ENCODE measurements at places on chromosomes 1 and 21. TPM values are rescaled to one million over a fixed set of nuclear protein-coding genes. Genes with fewer than 3 reads are reported as not detected.

SELP gene
- total RNA-seq = 9.3 TPM

KRTCAP2 gene
- 112 TPM for total RNA-seq

SPRR5 gene
- not detected for total RNA-seq

MYOG gene
- not detected for total RNA-seq

TNFSF18 gene
- 1.1 TPM for total RNA-seq

DNA sequence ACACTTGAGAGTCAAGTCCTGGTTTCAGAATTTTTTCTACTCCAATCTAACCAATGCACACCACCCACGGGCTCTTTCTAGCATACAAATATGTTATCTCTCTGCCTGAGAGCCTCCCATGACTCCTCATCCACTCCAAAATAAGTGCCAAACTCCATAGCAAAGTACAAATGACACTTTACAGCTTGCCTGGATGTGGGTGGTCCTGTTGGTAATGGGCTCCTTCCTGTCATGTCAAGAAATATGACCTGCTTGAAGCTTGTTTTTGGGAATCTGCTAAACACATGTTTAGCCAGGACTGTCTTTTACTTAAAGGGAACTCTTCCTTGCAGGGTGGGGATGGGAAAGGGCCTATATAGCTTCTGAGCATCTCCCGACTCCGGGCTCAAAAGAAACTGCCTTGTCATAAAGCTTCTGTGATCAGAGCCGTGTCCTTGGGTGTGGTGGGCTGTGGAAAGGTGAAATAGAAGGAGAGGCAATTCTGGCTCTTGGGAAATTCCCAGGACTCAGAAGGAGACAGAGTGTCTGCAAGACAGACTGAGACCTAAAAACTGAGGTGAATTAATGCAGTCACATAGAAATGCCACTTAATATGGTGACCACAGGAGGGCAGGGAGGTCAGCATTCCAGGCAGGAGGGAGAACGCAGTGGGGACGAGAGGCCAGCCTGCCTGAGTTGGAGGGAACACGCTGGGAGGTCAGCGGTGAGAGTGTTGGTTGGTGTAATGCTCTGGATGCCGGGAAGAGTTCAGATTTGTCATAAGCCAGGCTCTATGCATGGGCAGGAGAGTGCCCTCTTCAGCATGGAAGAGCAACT, 6.1 kb upstream of the IGFN1 start:
- H3K4me3 ChIP-seq = no peak overlapping the region
- H3K4me1 ChIP-seq = no peaks in the 10 kb centered on the region
- H3K27ac ChIP-seq = no peak overlapping the region
- no peak for DNase-seq

DNA sequence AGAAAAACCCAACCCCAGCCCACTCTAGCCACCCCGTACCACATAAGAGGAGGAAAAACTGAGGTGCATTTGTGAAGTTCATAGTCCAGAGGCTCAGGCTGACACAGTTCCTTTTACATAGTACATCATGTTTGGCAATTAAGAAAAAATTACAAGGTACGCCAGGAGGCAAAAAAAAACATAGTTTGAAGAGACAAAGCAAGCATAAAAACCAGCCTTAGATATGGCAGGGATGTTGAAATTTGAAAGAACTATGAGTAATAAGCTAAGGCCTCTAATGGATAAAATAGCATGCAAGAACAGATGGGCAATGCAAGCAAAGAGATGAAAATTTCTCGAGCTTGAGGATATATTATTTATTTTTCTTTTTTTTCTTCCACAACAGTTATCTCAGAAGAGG, 31.9 kb downstream of the MIXL1 start:
- H3K27me3 ChIP-seq = no peaks in the 10 kb centered on the region
- H3K36me3 ChIP-seq = no peaks in the 10 kb centered on the region
- DNase-seq = no peak
- H3K4me1 ChIP-seq = no peaks in the 10 kb centered on the region

- H3K27ac ChIP-seq = peak overlapping the region; percentile 66
- peak overlapping the region; percentile 74 for H3K4me3 ChIP-seq
- no peak for DNase-seq
- H3K27me3 ChIP-seq = no peaks in the 10 kb centered on the region
Observed at GRCh38 chr21:34884346-34884929, 164.7 kb downstream of the RUNX1 start.

DNA sequence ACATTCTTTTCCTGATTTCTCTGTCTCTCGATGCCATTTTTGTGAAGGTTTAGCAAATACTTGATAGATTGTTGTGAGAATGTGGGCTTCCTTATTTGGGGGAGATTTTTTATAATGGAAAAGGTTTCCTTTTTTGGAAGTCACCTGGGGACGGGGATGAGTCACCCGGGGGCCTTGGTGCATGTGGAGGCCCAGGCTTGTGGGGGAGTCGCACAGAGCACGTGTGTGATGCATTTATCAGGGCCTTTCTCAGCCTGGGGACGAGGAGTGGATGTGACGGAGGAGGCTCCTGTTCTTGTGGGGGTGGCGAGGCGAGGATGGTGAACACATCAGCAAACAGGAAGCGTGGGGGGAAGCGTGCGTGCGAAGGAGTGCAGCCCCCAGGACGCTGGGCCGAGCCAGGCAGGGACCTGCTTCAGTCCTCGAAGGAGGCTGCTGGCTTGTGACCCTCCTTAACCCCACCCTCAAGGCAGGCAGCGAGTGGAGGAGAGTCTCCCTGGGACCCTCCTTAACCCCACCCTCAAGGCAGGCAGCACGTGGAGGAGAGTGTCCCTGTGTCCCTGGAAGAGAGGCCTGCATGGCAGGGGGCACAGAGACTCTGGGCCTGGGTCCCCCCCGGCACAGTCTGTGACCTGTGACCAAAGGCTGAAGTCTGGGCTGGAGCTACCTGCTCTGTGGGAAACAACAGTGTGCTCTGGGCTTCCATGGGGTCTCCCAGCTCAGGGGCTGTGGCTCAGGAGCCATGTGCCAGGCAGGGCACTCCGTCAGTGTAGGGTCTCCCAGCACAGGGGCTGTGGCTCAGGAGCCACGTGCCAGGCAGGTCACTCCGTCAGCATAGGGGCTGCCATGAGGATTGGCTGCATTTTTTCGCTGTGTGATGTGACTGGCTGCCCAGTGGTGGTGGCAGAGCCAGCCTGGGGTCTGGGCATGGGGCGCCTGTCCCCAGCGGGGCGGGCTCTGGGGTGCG, 57.2 kb downstream of the AGPAT3 start:
- H3K36me3 ChIP-seq = no peaks in the 10 kb centered on the region
- DNase-seq = no peak
- no peaks in the 10 kb centered on the region for H3K4me1 ChIP-seq
- H3K27ac ChIP-seq = no peak overlapping the region
- no peak overlapping the region for H3K4me3 ChIP-seq

DNA sequence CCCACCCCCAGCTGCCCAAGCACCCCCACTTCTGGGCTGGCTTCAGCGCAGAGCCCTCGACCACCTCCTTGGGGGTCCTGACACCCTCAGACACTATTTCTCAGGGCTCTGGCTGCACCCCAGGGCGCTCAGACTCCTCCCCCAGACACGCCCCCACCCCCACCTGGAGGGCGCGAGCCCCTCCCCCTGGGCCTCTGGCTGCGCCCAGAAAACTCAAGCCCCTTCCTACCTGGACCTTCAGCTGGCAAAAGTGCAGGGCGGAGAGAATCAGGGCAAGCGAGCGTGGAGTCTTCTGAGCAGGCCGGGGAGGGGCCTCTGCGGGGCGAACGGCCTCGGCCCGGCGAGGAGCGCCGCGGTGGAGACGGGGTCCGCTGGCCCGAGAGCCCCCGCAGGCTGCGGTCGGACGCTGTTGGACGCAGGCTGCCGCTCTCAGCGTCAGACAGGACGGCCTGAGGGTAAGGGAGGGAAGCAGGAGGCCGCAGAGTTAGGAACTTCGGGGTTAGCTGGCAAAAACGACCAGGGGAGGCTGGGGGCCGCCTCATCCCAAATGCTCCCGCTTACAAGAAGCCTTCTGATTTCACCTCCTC, 17.4 kb upstream of the NBPF1 start:
- no peak overlapping the region for H3K4me3 ChIP-seq
- no peak overlapping the region for H3K27ac ChIP-seq
- no peak for DNase-seq
- H3K27me3 ChIP-seq = no peaks in the 10 kb centered on the region
- H3K36me3 ChIP-seq = peaks cover 58% of the 10 kb centered on the region

GRCh38 chr1:23558872-23559135, 497 bp downstream of the ID3 start:
- peaks cover 13% of the 10 kb centered on the region for H3K36me3 ChIP-seq
- H3K4me3 ChIP-seq = peak overlapping the region; percentile 93
- DNase-seq = no peak
- H3K27me3 ChIP-seq = no peaks in the 10 kb centered on the region
- H3K27ac ChIP-seq = peak overlapping the region; percentile 92

DNA sequence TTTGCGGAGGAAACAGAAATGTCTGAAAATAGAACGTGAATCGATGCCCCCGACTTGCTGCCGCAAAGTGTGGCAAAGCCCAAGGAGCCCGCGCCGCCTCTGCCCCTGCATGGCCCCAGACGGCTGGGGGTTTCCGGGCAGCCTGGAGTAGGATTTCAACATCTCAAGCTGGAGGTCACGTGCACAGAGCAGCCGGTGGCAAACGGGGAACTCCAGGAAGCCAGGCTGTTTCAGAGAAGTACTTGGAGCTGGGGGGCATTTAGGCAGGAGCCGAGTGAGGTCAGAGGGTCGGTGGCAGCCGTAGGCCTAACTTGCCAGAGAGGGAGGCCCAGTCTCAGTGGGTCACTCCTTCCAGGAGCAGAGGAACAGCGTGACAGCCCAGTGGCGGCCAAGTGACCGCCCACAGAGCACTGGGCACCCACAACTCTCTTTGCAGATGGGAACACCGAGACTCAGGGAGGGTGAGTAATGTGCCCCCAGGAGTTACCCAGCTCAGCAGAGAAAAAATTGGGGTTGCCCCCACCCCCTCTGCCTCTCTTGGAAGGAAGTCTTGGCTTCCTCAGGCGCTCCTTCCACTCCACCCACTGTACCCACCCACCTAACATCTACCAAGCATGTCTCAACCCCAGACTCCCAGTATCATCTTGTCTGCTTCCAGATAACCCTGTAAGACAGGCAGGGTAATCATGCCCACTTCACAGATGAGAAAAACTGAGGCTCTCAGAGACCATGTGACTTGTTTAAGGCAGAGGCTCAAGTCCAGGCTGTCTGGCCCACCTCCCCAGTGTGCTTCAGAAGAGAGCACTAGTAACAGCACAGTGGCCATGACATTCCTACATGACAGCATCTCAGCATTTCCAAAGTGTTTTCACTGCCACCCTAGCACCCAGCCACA, 179.4 kb downstream of the HIVEP3 start:
- H3K27me3 ChIP-seq = no peaks in the 10 kb centered on the region
- peaks cover 17% of the 10 kb centered on the region for H3K4me1 ChIP-seq
- H3K4me3 ChIP-seq = peak overlapping the region; percentile 21
- DNase-seq = peak; percentile 28
- H3K36me3 ChIP-seq = no peaks in the 10 kb centered on the region

DNA sequence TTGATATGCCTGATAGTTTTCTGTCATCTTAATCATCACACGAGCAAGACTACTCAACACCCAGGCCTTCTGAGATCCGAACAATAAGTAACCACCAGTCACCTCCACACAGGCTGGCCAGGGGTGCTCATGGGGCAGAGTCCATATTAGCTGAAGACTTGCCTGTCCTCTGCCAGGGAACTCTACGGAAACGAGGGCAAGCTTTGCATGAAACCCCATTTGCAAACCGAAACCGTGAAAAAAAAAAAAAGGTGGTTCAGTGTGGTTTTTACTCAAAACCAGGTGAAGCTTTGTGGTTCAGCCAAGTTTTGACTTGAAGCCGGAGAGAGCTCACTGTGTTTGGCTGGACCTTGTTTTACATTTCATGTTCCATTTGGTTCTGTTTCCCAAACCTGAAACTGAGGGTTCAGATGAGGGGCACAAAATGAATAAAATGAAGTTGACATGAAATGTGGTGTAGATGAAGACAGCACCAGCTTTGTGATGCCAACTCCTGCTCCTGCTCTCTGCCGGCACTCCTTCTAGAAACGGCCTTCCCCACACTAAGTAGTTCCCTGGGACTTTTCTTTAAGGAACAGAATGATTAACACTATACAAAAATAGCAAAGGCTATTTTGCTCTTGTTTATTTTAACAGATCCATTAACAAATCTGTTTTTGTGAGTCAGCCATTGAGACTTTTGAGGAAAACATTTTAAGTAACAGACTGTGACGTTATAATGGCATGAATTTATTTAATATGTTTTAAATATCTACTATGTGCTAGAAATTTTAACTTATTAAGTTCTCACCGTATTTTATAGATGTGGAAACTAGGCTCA, 74.7 kb downstream of the RUNX1 start:
- peaks cover 6% of the 10 kb centered on the region for H3K4me1 ChIP-seq
- no peaks in the 10 kb centered on the region for H3K36me3 ChIP-seq
- H3K27me3 ChIP-seq = no peaks in the 10 kb centered on the region
- no peak overlapping the region for H3K4me3 ChIP-seq
- no peak for DNase-seq

DNA sequence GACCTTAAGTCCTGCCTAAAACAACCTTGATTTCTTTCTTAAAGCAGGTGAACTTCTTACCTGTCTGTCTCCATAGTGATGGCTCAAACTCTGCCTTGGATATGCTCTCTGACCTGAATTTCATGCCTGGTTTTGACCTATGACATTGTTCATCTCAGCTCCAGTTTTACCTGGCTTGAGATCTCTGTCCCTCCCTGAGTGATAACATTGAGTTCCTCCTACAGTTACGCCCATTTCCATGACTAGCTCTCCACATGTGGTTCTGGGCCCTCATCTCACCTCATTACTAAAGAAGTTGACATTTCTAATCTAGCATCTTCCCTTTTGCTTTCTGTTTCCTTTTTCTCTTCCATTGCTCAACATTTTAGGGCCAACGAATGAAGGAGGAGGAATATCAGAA, 233.1 kb downstream of the HHIPL2 start:
- no peaks in the 10 kb centered on the region for H3K27me3 ChIP-seq
- H3K36me3 ChIP-seq = no peaks in the 10 kb centered on the region
- H3K4me3 ChIP-seq = no peak overlapping the region
- no peaks in the 10 kb centered on the region for H3K4me1 ChIP-seq

DNA sequence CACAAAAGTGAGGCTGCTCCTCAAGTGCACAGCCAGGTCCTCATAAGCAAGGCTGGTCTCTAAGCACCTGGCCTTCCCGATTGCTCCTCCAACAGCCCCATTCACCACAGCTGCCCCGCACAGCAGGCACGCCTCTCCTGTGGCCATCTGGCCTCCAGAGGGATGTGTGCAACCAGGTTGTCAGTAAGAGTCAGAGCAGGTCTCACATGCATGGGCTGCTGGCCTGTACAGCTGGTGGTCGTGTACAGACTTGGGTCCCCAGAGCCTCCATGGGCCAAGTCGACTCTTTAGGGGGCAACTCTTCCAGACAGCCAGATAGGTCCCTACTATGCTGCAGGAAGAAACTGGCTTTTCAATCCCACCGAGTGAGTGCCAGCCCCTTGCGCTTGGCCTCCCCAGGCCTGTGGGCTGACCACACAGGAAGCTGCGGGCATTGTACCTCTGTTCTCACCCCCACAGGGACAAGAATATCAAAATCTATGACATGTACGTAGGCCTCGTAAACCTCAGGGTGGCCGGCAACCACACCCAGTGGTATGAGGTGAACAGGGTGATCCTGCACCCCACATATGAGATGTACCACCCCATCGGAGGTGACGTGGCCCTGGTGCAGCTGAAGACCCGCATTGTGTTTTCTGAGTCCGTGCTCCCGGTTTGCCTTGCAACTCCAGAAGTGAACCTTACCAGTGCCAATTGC, 1.4 kb downstream of the PRSS38 start:
- no peaks in the 10 kb centered on the region for H3K36me3 ChIP-seq
- no peaks in the 10 kb centered on the region for H3K27me3 ChIP-seq
- H3K27ac ChIP-seq = no peak overlapping the region
- H3K4me1 ChIP-seq = no peaks in the 10 kb centered on the region
- H3K4me3 ChIP-seq = no peak overlapping the region
- DNase-seq = no peak

Measured in thoracic aorta (tissue), 2 donors.